ENCODE measurements at places on chromosomes 5 and 9.

DNA sequence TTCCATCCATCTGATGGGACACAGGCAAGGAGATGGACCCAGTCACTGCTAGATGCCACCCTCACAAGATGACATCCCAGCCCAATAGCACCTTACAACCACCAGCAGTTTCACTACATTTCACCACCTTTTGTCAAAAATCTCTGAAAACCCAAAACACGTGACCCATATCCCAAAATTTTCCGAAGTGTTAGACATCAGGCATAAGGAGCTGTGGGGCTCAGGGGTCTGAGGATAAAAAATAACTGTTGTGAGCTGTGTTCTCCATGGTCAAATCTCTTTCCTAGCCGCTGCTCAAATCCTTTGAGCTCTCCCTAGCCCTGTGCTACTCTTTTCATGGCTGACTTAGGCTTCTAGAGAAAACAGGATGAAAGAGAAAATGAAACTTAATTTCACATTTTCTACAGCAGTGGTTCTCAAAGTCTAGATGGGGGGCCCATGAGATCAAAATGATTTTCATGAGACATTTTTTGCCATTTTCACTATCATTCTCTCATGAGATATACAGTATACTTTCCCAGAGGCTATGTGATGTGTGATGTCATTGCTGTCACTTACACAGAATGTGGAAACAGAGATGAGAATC is 40.7 kb downstream of the TIMD4 start:
- no peak for DNase-seq

DNA sequence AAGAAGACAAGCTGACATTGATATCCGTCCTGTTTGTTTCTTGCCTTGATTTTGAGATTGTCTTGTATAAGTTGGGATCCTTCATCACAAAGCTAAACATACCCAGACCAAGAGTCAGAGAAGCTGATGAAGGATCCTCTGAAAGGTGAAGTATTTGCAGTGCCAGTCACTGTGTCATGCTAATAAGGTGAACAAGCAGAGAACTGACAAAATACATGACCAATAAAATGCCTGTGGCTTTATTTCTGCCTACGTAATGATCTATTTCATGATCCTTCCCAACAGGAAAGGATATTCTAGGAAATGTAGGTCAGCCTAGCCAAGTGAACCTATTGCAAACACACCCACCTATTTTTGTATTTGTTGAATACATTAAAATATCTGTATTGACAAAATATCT is 351.3 kb upstream of the CDH9 start:
- DNase-seq, result no peak

- no peak for DNase-seq
Measured at GRCh38 chr9:87681271-87682061, 44.5 kb upstream of the CTSL start.

DNA sequence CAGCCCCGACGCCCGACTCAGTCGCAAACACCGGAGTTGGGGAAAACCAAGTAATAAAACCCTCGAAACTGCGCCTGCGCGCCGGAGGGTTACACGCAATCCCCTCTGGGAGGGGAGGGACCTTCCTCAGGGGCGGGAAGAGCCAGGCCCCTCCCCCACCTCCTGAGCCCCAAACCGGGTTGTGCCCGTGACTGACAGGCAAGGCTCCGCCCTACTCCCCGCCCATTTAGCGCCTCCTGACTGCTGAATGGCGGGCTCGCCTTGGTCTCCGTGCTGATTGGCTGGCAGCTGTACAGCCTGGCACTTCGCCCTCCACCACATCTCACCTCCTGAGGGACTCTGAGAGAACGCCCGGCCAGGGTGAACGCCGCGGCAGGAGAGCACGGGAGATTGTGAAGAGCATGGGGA is at the start of gene PRDM9:
PRDM9 (plus strand) TSS at position 332 of the 408 bp plus-strand sequence. CDS start 1,425 bp downstream, outside the sequence.
- peak; percentile 43 for DNase-seq

- peak; percentile 60 for DNase-seq
Measured at GRCh38 chr9:35357116-35357515, 132.8 kb upstream of the RUSC2 start.

All from cardiac fibroblast (primary cell).